ENCODE measurements at places on chromosomes 12 and 14.
A peak's percentile ranks its signal among the peaks of the same experiment; 100 is the strongest.

DNA sequence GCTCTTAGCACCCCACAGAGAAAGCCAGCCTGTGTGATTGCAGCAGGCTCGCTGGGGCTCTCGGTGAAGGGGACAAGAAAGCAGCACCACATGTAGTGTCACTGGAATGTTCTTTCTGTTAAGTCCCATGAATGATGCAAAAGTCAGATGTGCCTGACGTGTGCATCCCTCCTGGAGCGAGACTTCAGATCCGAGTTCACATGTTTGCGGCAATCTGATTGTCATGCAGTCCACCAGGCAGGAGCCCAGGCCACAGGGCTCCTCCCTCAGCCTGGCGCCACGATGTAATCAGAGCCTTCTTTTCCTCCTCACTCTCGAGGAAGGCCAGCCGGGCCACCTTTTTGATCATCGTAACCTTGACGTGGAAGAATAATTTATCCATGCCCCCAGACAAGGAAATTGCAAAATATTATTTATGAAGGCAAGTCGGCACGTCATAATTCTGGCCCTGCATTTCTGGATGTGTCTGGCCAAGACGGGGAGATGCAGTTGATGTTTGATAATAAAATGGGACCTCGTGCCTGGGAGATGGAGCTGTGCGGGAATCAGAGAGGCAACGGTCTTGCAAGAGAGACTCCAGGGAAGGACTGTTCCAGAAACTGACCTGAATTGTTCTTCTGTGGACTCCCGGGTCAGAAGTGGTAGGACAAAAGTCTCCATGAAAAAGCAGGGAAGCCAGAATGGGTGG lies 214.6 kb downstream of the PHETA1 start:
- DNase-seq = no peak

GRCh38 chr12:119500209-119500608 lies 93.4 kb upstream of the TMEM233 start:
- no peak for DNase-seq

- no peak for DNase-seq
Observed at GRCh38 chr14:56159066-56159465, 40.9 kb downstream of the PELI2 start.

DNA sequence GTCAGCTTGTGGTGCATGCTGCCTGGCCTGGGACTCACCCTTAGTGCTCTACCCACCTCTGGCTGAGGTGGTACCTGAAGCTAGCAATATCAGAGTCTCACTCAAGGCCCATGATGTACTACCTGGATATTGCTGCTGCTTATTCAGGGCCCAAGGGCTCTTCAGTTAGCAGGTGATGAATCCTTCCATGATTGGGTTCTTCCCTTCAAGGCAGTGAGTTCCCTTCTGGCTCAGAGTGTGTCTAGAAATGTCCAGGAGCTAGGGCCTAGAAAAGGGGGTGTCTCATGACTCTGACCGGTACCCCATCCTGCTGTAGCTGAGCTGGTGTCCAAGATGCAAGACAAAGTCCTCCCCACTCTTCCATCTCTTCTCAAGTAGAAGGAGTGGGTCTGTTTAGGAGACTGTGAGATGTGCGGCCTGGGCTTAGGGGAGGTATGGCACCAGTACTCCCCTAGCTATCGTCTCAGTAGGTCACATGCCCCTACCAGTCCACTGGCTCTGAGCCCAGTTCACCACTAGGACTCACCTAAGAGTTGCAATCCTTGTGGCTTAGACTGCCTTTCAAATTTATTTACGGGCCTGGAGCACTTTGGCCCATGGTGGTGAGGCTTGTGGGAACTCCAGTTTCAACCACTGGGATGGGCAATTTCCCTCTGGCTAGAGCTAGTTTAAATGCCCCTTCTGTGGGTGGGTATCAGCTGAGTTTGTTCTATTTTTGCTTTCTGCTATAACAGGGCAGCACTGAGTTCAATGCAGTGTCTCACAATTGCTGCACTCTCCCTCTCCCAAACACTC lies 12.2 kb downstream of the PRORP start:
- no peak for DNase-seq

DNA sequence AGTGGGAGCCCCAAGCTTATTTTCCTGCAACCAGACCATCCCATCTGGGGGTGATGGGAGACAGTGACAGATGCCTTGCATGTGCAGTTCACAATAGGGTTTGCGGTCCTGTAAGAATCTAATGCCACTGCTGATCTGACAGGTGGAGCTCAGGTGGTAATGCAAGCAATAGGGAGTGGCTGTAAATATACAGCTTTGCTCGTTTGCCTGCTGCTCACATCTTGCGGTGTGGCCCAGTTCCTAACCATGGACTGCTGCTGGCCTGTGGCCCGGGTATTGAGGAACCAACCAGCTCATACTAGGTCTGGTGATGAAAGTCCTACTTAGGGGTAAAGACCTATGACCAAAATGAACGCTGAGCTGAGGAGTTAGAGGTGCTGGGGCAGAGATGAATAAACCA lies 36.1 kb upstream of the CCDC88C start:
- DNase-seq = no peak

DNA sequence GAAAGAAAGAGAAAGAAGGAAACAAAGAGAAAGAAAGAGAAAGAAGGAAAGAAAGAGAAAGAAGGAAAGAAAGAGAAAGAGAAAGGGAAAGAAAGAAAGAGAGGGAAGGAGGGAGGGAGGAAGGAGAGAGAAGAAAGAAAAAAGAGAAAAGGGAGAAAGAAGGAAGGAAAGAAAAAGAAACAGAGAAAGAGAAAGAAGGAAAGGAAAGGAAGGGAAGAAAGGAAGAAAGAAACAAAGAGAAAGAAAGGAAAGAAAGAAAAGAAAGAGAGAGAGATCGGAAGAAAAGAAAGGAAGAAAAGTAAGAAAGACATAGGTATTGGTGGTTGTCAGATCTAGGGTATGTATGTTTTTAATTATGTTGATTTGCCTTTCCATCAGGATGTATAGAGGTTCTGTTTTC lies 342.3 kb downstream of the FOXG1 start:
- no peak for DNase-seq

- DNase-seq = no peak
Observed at GRCh38 chr14:37063467-37064240, 108.8 kb downstream of the SLC25A21 start.

GRCh38 chr12:3507361-3507760 lies 16.4 kb downstream of the PRMT8 start:
- DNase-seq = no peak

DNA sequence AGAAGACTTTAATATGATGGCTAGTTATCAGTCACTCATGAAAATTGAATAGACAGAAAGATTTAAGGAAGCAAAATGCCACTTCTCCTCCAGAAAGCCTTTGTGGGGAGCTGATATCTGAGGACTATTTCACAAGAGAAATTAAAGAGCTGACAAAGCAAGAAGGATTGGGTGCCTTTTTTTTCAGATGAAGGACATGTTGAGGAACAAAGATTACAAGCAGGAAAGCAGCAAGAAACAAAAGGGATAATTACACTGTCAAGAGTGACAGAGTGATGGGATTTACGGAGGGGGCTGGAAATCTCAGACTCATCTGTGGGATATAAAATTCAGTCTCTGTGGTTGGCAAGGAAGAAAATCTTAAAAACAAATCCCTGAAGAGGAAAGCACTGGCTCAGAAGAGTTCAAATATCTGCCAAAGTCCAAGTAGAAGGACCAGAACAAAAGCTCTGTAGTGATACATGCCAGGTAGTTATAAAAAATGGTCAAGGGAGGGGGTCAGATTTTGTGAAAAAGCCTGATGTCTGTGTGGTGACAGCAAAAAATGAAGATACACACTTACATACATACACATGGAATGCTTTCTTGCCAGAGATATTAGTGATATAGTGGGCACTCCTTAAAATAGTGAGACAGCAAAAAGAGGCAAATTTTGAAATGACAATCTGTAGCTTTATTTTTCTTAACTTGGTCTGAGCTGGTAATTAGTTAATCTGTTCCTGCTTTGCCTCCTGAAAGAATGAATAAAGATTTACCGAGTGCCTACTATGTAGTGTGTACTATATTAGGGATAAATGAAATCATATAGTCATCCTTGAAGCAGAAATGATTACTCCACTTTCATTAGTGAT lies 62.9 kb downstream of the EPS8 start:
- no peak for DNase-seq

- peak; percentile 99 for DNase-seq
Observed at GRCh38 chr14:92649934-92650545, 98.4 kb downstream of the LGMN start.

- peak; percentile 14 for DNase-seq
Observed at GRCh38 chr12:74595696-74596095, 58.1 kb downstream of the ATXN7L3B start.

DNA sequence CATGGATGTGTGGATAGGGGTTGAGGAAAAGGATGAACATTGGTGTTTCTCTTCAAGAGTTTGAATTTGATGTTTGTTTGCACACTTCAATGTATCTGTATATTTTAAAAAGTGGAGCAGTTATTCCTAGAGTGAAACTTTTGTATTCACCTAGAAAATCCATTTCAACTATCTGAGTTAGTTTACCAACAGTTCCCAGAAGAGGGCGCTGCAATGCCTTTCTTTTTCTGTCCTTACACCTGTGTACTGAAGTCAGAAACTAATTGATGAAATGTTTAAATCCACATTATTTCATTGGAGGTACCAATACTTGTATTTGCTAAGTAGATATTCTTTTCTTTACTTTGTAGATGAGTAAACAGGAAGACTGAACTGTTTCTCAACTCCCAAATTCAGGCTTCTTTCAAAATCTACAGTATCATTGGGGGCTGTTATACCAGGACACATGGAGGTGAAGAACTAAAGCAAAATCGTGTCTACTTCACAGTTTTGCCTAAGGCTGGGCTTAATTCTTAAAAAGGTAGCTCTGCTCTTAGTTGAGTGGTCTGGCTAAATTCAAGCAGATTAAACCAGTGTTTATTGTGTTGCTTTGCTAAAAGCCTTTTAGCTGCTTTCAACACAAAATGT lies 26.6 kb upstream of the KLRB1 start:
- peak; percentile 66 for DNase-seq

DNA sequence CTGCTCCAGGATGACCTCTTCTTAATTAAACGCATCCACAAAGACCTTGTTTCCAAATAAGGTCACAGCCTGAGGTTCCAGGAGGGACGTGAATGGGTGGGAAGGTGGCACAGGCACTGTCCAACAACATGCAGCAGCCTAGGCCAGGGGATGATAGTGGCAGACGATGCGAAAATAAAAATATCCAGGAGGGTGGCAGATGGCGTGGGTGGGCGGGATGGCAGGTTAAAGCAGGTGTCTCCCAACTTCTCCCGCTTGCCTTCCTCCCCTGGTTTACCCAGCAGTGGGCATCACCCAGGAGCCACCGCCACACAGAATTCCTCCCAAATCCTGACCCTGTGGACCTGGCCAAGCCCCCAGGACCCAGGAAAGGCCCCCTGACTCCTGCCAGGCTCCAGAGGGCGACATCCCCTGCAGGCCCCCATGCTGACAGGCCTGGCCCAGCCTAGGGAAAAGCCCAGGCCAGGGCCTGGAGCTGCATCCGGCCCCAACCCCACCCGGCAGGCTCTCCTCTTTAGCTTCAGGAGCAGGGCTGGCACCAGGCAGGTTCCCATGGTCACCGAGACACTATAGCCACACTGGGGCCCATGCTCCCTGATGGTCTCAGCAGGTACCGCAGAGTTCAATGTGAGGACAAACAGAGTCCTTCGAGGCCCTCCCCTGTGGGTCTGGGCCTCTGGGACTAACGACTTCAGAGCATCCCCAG lies 9.7 kb downstream of the NCOR2 start:
- DNase-seq = peak; percentile 45

DNA sequence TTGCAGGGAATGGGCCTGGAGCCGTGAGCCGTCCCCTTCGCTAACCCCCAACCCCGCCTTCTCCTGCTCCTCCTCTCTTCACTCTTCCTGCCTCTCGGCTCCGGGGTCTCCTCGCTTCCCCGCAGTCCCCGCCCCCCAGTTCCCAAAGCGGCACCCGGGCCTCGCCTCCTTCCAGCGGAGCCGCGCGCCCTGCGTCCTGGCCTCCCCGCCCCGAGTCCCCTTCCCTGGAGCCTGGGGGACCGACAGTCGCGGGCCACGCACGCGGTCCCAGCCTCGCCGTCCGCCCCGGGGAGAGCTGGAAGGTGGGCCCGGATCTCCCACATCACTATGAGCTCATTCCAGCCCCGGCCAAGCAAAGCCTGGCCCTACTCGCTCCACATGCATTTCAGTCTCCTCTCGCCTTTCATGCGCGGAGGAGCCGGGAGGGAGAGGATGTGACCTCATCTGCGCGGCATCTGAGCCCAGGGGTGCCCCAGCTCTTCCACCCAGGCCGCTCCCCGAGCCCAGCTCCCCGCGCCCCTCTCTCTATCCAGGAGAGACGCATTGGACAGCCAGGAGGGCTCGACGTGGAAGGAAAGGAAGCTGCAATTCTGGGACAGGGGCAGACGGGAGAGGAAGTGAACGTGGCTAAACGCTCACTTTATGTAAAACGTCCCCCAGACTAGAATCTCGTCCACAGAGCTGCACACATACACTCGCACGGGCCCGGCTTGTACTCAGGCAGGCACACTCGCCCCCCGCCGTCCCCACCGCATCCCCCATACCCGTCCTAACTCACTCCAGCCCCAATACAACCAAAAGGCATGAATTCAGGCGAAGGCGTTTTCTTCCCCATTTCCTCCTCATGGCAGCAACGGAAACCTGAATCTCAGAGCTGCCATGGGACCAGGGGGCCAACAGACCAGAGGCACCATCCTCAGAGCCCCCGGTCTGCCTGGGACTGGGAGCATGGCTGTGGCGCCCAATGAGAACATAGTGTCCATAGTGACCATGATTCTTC lies 108.7 kb upstream of the CCND2 start:
- peak; percentile 74 for DNase-seq

- DNase-seq = no peak
Observed at GRCh38 chr12:131852551-131853299, 24.5 kb downstream of the MMP17 start.

DNA sequence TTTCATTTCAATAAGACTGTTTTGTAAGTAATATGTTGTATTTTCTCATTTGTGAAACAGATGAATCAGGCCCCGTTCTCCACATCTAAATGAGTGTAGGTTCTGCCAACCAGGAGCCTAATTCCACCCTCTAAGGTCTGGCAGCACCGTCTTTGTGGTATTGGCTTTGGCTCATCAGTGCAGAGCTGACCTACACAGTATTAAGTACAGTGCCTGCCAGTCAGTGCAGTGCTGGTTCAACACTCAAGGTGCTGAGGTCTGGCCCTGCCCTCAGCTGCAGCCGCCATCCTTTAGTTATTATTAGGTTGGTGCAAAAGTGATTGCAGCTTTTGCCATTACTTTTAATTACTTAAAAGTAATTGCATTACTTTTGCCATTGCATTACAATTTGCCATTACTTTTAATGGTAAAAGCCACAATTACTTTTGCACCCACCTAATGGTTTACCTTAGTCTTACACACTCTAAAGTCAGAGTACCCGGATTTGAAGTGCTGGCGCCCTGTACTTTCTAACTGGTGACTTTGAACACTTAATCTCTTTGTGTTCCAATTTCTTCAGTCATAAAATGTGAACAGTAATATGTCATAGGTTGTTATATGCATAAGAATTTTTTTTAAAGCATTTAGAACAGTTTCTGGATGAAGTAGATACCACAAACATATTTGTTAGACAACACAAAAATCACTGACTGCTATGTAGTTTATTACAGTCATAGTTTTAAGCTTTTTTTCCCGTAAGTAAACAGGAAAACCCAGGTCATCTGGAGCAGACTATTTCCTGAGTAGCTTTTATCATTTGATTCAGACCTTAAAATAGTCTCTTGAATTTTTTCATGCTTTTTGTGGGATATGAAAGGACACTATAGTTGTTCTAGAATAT lies 99.5 kb downstream of the SYNE2 start:
- no peak for DNase-seq

All from cardiac muscle cell (in vitro differentiated cells and primary cell).